ENCODE measurements at places on chromosomes 7 and 10. TPM values are rescaled to one million over a fixed set of nuclear protein-coding genes. Genes with fewer than 3 reads are reported as not detected.

ITPRID1 gene
- 0.71 TPM for polyA plus RNA-seq

DNA sequence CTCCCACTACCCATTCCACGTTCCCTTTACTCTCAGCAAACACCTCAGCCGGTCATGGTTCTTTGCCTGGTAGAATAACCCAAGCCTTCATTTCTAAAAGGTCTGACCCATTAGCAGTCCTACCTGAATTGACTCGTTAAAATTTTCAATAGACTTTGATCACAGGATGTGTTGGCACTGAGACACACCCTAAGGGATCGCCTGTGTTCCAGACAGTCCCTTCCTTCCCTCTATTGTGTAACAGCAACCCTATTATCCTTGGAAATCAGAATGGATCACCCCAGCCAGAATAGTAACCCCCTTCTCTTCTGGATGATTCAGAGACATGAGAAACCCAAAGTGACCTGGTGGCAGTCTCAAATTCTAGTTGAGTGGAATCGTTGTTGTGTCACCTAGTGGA is 20.4 kb upstream of the FAM171A1 start:
- no peaks in the 10 kb centered on the region for H3K27me3 ChIP-seq
- no peaks in the 10 kb centered on the region for H3K36me3 ChIP-seq
- H3K4me1 ChIP-seq = no peaks in the 10 kb centered on the region
- H3K27ac ChIP-seq = no peak overlapping the region

GRCh38 chr7:155506854-155507337 is 39.5 kb downstream of the CNPY1 start:
- H3K4me1 ChIP-seq = no peaks in the 10 kb centered on the region
- no peaks in the 10 kb centered on the region for H3K36me3 ChIP-seq
- H3K4me3 ChIP-seq = no peak overlapping the region
- peaks cover 100% of the 10 kb centered on the region for H3K27me3 ChIP-seq

TMEM213 gene
- polyA plus RNA-seq = not detected

- DNase-seq = no peak
- H3K36me3 ChIP-seq = no peaks in the 10 kb centered on the region
- no peak overlapping the region for H3K4me3 ChIP-seq
- no peaks in the 10 kb centered on the region for H3K27me3 ChIP-seq
- H3K27ac ChIP-seq = no peak overlapping the region
Observed at GRCh38 chr10:13915710-13916109, 328.9 kb downstream of the PRPF18 start.

FKBP6 gene
- 0.17 TPM for polyA plus RNA-seq

FAM25G gene
- not detected for polyA plus RNA-seq

Data from hepatocyte (in vitro differentiated cells).